Fibroblast of the aortic adventitia (primary cell): ENCODE measurements at places on chromosomes 6 and 20. TPM values are rescaled to one million over a fixed set of nuclear protein-coding genes. Genes with fewer than 3 reads are reported as not detected.

GRCh38 chr6:27757307-27757706, 154.9 kb downstream of the OR2B2 start:
- no peak for DNase-seq

GRCh38 chr6:51339728-51340127, 521.1 kb downstream of the TFAP2B start:
- no peak for DNase-seq

The PRR18 gene
- not detected in 2 replicates for total RNA-seq

DNA sequence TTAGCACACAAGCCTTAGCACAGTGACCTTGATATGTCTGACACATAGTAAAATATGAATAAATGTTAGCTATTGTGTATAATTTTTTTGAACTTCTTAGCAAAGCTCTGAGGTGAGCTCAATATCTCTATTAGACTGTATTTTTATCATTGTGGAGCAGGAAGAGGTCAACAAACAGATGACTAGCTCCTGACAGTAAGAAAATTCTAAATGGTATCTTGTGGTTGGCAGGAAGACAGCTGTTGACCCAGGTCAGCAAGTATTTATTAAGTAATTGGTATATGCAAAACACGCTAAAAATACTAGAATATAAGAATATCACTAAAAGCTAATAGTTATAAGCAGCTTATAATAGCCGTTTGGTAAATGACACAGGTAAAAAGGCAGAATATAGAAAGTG, 77.5 kb upstream of the MARCKS start:
- DNase-seq: no peak

DNA sequence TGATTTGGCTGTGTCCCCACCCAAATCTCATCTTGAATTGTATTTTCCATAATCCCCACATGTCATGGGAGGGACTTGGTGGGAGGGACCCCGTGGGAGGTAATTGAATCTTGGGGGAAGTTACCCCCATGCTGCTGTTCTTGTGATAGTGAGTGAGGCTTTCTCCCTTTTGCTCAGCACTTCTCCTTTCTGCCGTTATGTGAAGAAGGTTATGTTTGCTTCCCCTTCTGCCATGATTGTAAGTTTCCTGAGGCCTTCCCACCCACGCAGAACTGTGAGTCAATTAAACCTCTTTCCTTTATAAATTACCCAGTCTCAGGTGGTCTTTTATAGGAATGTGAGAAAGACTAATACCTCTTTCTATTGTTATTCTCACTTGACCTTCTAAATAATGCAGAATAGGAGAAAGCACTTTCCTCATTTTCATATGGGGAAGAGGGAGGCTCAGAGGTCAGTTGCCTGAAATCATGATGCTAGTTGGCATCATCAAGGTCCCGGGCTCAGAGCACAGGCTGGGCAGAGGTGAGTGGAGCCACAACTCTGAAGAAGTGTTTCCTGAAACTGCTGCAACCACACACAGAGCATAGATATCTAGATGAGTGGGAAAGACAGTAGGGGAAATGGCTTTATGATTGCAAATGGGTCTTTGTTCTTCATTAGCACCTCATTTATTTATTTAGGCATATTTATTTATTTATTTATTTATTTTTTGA, 191.0 kb downstream of the QKI start:
- DNase-seq: no peak

DNA sequence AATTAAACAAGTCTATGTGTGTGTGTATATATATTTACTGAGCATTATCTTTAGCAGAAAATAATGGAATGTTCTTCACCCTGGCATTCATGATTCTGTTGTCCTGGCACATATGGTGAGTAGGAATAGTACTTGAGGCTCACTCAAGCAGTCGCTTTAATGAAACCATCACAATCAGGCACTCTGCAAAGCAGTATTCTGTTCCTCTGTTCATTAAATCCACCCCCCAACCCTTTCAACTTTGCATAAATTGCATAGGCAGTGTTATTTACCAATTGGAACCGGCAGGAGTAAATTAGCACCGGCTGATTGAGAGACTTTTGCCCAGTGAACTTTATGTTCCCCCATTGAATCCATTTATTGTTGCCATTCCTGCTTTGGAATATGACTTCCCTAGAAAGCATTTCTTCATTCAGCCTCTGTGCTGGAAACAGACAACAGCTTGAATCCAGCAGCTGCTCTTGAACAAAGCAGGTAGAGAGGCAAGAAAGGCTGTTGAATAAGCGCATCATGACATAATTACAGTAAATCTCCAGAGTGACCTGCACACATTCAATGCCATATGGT, 268.0 kb upstream of the RNF217 start:
- DNase-seq: no peak

DNA sequence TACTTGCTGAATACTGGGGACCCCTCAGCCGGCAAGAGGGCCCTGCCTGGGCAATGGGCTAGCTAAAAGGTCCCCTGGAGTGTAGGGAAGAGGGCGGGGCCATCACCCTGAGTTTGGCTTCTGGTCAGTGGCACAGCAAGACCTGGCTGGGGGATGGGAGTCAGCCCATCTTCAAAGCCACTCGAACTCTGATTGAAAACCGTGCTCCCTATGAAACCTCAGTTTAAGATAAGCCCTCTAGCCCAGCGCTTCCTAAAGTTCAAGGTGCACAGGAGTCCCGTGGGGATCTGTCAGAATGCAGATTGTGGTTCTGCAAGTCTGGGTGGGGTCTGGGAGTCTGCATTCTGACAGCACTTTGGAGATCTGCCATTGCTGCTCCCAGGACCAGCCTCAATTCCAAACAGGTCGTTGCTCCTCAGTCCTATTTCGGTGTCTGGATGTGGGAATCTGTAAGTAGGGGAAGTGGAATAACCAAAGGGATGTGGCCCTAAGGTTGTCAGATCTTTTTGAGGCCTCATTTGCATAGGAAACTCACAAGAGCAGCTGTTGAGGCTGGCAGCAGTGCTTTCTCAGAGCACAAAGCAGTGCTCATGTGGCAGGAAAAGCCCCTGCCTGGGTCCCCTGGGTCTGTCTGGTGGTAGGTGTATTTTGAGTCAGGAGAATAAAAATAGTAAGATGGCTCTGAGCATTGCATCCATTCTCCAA, 85.3 kb upstream of the SCP2D1 start:
- no peak for DNase-seq

- DNase-seq: peak; percentile 66
Observed at GRCh38 chr6:127343809-127344659, 625 bp upstream of the ECHDC1 start.

- peak; percentile 77 for DNase-seq
Observed at GRCh38 chr6:151389618-151390275, 1.6 kb downstream of the ZBTB2 start.

The PLA2G7 gene
- total RNA-seq: 7.8 TPM in 1 of 2 replicates, not detected in the other

The BPIFA1 gene
- total RNA-seq: not detected in 2 replicates

The FAM83D gene
- total RNA-seq: 2.2 and 16.7 TPM in 2 replicates

DNA sequence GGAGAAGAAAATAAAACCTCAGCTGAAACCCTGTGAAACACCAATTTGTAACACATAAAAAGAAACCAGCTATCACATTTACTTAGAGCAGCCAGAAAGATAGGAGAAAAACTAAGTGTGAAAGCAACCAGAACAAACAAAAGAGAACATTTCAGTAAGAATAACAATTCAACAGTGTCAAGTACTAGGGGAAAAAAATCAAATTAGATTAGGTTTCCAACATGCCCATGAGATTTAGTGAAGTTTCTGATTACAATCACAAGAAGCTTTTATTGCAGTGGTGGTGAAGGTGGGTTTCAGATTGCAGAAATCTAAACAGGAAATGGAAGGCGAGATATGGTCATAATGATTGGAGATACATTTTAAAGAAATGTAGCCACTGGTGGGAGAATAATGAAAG, 22.1 kb upstream of the TRDN start:
- DNase-seq: no peak

DNA sequence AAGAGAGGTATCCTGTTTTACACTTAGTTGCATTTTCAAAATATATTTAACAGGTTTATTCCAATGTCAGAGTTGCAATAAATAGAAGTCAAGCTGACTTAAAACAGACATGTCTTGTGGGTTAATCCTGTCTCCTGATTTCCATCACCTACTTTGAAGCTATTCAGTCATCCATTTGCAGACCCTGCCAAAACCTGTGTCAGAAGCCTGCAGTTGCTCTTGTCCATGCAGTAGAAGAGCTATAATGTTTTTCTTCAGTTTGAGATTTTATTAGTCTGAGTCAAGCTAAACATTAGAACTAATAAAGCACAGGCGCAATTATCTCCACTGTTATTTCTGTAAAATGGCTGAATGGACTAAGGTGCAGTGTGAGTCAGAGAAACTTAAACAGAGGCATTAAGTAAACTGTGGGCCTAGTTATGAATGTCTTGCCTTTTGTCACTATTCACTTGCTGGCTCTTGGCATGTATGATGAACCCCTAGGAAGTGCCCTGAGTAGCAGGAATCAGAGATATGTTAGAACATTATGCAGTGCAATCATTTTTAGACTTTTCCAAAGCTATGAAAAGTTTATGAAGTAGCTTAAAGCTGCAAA, 11.0 kb upstream of the HDGFL1 start:
- no peak for DNase-seq

The OXT gene
- not detected in 2 replicates for total RNA-seq

GRCh38 chr20:38629979-38630378, 28.4 kb downstream of the ARHGAP40 start:
- DNase-seq: no peak

GRCh38 chr20:37345339-37346235, at the start of gene SRC:
Gene SRC, plus strand, starts transcription at chr20:37346140. Its CDS starts 38,014 bp downstream, at chr20:37384154.
- DNase-seq: peak; percentile 65

GRCh38 chr20:48308232-48308781, 519.5 kb downstream of the PREX1 start:
- no peak for DNase-seq

DNA sequence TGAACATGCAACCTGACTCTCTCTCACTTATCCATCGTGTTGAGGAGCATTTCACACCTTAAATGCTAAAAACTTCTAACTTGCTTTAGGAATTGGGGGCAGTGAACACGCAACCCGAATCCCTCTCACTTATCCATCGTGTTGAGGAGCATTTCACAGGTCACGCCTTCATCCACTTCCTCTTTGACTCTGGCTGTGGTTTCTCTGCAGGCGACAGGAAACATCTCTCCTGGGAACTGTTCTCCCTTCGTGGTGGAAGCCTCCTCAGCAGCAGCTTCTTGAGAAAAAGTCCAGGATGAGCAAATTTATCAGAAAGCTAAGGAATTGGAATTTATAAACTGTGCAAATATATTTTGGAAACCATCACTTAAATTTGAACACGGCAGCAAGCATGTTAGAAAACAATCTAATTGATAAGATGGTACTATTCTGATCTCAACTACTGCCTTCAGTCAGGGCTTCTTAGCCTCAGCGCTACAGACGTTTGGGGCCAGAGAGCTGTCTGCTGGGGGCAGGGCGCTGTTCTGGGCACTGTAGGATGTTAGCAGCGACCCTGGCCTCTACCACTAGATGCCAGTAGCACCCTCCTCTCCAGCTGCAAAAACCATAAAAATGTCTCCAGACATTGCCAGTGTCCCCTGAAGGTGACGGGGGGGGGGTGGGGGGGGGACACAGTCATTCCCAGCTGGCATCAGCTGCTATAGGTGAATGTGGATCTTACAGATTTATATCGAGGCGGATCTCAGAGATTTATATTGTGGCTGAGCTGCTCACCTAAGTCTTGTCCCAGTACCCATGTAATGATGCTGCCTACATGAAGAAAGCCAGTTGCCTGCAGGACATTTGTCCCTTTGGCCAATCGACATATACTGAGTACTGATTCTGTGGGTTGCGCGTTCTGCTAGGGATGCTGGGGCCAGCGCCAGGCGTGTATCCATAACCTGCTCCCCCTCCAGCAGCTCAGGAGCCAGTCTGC, 26.2 kb downstream of the CTCFL start:
- DNase-seq: peak; percentile 30

DNA sequence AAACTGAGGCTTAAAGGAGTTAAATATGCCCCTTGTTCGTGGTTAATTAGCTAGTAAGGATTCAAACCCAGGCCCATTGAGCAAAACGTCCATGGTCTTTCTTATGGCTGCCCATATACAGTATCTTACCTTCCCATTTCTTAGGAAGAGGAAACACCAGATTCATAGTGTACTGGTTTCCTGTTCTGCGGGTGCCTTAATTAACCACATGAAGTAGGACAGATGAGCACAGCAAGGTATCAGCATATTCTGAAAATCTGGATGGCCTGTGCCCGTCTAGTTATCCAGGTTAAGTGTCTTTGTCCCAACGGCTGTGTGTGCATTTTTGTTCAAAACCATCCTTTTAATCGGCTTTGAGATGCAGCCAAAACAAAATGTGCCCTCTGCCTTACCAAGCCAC, 93.4 kb upstream of the TRAF3IP2 start:
- DNase-seq: no peak

- no peak for DNase-seq
Observed at GRCh38 chr6:5345324-5345723, 84.0 kb downstream of the FARS2 start.

GRCh38 chr6:32668226-32668747, 1.8 kb upstream of the HLA-DQB1 start:
- DNase-seq: peak; percentile 6

GRCh38 chr6:130893766-130894165, 66.6 kb downstream of the SMLR1 start:
- no peak for DNase-seq

- DNase-seq: peak; percentile 16
Observed at GRCh38 chr6:113276601-113277000, 580.5 kb upstream of the MARCKS start.

The IYD gene
- total RNA-seq: under 0.01 TPM in 1 of 2 replicates, not detected in the other

- no peak for DNase-seq
Observed at GRCh38 chr6:151029970-151030369, 164.5 kb downstream of the MTHFD1L start.

The SLC17A3 gene
- total RNA-seq: 1.1 TPM in 1 of 2 replicates, not detected in the other

DNA sequence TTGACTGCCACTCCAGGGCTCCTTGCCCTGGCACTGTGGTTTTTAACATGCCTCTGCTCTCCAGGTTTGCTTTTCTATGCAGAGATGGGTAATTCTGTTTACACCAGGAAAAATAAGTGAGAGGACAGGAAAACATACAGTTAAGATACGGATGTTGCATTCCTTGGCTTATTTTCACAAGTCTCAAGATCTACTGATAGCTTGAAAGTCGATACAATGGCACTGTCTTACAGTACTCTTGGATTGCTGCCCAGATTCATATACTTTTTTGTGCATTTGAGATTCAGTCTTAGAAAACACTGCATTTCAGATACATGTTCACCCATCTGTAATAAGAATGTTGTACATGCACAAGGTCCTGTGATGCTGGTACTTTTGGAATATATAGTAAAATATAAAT, 159.6 kb upstream of the FLRT3 start:
- no peak for DNase-seq
